ENCODE measurements at places on chromosomes 12 and 14.

DNA sequence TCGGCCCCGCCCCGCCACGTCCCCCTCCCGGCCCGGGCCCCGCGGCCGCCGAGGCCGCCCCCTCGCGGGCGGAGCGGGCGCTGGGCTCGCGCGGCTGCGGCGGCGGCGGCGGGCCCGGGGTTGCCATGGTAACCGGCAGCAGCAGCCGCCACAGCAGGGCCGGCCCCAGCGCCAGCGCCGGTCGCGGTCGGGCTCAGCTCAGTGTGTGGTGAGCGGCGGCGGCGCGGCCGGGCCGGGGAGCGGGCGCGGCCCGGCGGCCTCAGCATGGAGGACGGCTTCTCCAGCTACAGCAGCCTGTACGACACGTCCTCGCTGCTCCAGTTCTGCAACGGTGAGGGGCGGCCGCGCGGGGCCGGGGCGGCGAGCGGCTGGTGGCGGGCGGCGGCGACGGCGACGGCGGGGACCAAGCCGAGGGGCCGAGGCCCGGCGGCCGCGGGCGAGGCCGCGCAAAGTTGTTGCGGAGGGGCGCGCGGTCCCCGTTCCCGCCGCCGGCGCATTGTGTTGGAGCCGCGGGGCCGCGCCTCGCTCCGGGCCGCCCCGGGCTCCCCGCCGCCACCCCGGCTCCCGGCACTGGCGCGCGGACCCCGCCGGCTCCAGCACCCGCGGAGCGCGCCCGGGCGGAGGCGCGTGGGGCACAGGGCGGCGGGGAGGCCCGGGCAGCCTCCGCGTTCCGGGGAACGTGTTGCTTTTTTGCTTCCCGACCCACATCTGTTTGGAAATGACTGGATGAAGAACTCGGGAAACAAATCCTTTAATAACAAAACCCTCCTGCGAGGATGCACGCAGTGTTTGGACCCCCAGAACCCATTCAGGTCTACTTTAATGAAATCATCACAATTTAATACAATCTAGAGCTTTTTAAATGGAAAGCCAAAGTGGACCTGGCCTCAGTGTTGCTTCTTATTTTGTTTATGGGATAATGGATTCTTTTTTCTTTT, at the start of gene EML1:
TSS of gene EML1 (plus strand) at position 201 of the 938 bp plus-strand sequence. CDS start at position 265, 64 bp downstream.
- DNase-seq, result peak; percentile 72

- no peak for DNase-seq
These were observed 420.2 kb downstream of the TRHDE start for GRCh38 chr12:72692338-72692737.

DNA sequence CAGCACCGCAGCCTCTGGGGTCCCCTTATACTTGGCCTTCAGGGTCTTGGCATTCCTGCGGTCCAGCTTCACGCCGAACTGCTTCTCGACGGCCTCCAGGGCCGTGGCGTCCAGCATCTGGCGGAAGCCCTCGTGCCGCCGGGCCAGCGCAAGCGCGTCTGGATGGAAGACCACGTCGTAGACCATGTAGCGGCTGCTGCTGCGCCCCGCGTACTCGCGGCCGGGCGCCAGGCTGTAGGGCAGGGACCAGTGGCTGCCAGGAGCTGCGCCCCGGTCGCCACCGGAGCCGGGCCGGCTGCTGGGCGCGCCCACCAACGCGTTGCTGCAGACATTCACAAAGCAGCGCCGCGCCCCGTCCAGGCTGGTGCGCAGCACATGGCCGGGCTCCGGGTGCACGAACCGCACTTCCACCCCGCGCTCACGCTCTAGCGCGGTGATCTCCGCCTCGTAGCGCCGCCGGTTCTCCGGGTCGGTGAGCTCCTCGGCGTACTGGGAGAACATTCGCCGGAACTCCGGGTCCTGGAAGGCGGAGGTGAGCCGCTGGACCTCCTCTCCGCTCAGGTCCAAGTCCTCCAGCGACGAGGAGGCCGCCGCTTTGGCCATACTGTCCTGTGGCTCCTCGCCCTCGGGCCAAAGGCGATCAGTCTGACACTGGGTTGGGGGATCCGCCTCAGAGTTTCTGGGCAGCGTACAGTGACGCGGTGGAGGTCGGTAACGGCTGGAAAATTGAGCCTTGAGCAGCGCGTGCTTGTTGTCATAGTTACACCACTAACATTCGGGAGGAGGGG, at the start of gene DNAAF2:
TSS of gene DNAAF2 (minus strand) at position 698 of the 788 bp plus-strand sequence. CDS start at position 603, 95 bp downstream.
- peak; percentile 45 for DNase-seq

- no peak for DNase-seq
These were observed 51.4 kb downstream of the VCPKMT start for GRCh38 chr14:50064993-50065392.

- no peak for DNase-seq
These were observed 6.5 kb downstream of the CTDSP2 start for GRCh38 chr12:57839996-57840395.

GRCh38 chr14:99947695-99948094, 117.5 kb upstream of the EVL start:
- no peak for DNase-seq

- DNase-seq, result no peak
These were observed 96.9 kb downstream of the SETD3 start for GRCh38 chr14:99383472-99384449.

- DNase-seq, result no peak
These were observed 774 bp upstream of the MANSC4 start for GRCh38 chr12:27780612-27781408.

DNA sequence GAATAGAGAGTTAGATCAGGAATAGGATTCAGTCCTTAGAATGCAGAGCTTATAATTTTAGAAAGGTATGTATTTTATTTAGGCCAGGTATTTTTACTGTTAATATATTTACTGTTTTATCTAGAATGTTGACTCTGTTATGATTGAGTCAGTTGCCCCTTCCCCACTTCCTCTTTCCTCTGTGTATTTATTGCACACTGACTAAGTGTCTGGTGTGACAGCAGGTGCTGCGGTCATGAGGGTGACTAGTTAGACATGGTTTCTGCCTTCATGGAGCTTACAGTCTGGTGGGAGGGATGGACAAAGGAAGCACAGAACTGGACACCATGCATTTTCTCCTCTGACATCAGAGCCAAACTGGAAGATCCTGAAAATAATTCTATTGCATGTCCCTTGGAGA, 159.8 kb downstream of the CACNA1C start:
- DNase-seq, result no peak

DNA sequence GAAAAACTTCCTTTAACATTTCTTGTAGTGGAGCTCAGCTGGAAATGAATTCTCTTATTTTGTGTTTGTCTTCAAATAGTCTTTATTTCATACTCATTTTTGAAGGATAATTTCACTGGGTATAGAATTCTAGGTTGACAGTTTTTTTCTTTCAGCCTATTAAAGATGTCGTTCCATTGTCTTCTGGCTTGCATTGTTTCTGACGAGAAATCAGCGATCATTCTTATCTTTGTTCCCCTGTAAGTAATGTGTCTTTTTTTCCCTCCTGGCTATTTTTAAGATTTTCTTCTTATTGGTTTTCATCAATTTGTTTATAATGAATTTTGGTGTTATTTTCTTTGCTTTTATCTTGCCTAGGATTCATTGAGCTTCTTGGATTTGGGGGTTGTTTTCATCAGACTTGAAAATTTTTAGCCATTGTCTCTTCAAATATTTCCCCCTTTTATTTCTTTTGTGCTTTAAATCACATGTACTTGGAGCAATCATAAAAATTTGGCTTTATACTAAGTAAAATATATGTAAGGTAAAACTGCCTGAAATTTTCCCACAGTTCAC, 89.4 kb downstream of the UNC79 start:
- DNase-seq, result no peak

- no peak for DNase-seq
These were observed 70.5 kb downstream of the NUAK1 start for GRCh38 chr12:106068296-106068695.

DNA sequence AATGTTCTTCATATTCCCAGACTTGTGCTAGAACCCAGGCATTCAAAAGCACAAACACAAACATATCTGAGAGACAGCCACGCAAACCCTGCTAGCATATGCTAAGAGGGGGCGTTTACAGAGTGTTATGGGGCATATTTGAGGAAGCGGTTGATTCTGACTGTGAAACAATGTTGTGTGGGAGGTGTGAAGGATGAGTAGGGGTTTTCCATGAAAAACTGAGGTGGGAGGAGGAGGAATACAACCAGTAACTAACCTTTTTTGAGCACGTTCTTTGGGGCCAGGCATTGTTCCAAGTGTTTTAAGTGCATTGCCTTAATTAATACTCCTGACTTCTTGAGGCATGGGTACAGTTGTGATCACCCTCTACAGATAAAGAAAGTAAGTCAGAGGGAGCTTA, 499.5 kb downstream of the AACS start:
- DNase-seq, result no peak

GRCh38 chr14:89987161-89987475, 31.4 kb downstream of the TDP1 start:
- DNase-seq, result no peak

GRCh38 chr14:56207626-56208292, 89.5 kb downstream of the PELI2 start:
- DNase-seq, result no peak

DNA sequence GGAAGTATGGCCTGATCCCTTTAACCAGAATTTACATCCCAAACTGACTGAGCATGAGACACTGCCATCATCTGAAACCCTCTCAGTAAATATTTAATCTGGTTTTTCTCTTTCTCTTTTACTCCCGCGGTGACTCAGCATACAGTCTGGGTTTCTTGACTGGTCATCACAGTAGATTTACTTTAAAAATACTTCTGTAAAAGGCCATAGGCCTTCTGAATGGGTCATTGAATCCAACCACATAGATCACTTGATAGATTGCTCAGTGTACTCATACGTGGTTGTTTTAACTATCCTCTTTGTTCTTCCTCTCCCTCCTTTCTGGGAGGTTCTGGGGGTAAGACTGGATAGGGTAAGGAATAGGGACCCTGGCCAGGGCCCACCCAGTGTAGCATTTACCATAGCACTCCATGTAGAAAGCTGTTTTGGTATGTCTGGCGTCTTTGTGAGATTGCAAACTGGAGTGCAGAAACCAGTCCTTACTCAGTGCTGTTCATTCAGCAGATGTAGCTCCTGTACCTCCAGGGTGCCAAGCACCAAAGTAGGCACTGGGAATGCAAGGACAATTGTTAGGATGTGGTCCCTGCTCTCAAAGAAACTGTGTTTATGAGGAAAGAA, 165.7 kb downstream of the SRGAP1 start:
- DNase-seq, result no peak

DNA sequence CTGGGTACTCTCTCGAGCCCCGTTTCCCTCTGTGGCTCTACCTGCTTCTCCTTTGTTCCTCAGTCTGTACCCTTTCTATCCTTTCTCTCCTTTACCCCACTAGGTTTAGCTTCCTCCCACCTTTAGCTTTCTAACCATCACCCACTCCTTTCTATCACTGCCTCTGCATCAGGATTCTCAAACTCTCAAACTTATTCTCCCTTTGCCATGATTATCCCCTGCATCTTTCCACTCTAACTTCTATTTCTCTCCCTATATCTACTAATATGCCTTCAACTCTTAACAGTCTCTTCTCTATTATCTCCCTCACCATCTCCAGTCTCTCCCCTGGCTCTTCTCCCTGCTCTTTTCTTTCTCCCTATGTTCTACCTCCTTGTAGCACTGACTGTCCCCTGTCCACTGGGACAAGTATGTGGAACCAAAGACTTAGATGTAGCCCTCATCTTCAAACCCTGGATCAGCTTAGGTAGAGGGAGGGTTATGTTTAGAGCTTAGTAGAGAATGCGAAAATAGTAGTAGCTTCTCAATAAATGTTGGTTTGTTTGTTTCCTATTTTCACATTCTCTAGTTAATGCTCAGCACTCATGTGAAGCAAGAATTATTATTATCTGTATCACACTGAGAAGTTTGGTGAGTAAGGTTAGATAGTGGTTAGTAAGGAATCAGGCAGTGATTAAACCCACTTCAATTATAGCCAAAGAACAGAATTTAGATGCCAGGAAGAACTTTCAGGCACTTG, 3.4 kb downstream of the GDF11 start:
- DNase-seq, result no peak

DNA sequence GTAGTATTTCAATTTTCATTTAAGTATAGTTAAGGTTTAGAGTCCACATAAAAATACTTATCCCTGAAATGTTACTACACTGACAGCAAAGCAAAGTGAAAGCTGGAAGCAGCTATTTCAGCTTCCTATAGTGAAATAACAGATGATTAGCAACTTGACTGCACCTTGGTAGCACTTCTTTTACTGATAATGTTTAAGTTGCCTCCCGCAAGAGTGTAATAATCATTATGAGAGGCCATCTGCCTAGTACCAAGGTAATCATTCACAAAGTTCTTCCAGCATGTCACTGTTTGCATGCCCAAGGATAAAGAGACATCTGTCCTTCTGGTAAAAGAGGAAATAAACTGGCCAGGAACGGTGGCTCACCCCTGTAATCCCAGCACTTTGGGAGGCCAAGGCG, 69.8 kb downstream of the LIN7A start:
- DNase-seq, result no peak

GRCh38 chr12:105946493-105946901, 192.3 kb downstream of the NUAK1 start:
- DNase-seq, result no peak

GRCh38 chr14:24113379-24113800, 1.2 kb upstream of the DCAF11 start:
- no peak for DNase-seq

DNA sequence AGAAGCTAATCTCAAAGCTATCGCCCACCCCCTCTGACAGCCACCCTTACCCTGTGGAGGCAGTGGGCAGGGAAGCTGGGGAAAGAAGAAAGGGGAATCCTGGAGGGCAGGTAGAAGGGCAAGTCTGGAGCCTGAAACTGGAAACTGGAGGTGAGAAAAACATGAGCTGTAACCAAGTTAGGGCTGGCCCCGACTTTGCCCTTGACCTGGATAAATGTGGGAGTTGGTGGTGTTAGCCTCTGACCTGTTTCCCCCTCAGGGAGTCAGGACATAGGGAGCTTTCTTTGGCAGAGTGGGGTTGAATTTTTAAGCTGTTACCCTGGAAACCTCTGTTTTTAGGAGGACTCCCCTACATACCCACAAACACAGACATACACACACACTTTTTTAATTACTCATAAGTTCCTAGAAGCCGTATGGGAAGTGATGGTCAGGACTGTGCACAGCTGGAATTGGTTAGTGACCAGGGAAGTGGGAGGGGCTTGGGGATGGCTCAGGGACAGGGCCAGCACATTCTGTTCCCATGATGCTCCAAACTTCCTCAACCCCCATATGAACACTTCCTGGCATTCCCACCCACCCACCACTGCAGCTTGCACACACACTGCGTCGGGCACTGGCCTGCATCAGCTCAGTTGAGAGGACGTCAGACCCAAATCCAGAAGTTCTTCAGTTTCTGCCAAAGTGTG, 5.0 kb upstream of the MMP19 start:
- no peak for DNase-seq

DNA sequence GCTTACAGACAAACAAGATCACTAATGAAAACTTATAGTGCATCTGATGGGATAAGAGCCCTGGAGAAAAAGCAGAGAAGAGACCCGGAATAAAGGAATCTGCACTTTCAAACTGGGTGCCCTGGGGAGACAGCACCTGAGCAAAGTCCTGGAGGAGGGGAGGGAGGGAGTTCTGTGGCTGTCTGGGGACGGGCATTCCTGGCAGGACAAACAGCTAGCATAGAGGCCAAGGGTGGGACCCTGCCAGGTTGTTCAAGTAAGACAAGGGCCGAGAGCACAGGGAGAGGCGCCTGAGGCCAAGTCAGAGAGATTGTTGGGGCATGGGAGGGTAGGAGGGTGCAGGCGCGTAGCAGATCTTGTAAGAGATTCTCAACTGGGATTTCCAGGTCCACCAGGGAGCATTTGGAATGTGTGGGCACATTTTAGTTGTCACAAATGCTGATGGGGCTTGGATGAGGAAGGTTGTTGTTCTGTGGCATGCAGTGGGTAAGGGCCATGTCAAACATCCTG, 14.2 kb downstream of the IQSEC3 start:
- DNase-seq, result no peak

- DNase-seq, result no peak
These were observed 142.0 kb downstream of the ETNK1 start for GRCh38 chr12:22766911-22767420.

- DNase-seq, result no peak
These were observed 28.5 kb upstream of the SRGAP1 start for GRCh38 chr12:63816031-63816430.

Data from stimulated activated CD4-positive, alpha-beta T cell treated with anti-CD3 and anti-CD28 coated beads, Interleukin-4, amount 100 ng/mL, for 48 hours (primary cell).